ENCODE measurements at places on chromosomes 5 and 9.

- H3K4me3 ChIP-seq: peak within 1 kb of the TSS; percentile 75
- H3K36me3 ChIP-seq: no peaks in the 10 kb centered on the region
- peak; percentile 46 for DNase-seq
- no peaks in the 10 kb centered on the region for H3K27me3 ChIP-seq
- H3K27ac ChIP-seq: peak within 1 kb of the TSS; percentile 99
Observed at GRCh38 chr9:100426530-100427365, at the start of gene MSANTD3. Gene MSANTD3 (plus strand): TSS chr9:100427143. CDS start chr9:100441939, 14,796 bp downstream.

- H3K4me3 ChIP-seq: no peak overlapping the region
- H3K36me3 ChIP-seq: peaks cover 66% of the 10 kb centered on the region
- H3K27ac ChIP-seq: no peak overlapping the region
- no peaks in the 10 kb centered on the region for H3K4me1 ChIP-seq
- no peak for DNase-seq
Observed at GRCh38 chr5:157510682-157511081, 50.7 kb downstream of the NIPAL4 start.

DNA sequence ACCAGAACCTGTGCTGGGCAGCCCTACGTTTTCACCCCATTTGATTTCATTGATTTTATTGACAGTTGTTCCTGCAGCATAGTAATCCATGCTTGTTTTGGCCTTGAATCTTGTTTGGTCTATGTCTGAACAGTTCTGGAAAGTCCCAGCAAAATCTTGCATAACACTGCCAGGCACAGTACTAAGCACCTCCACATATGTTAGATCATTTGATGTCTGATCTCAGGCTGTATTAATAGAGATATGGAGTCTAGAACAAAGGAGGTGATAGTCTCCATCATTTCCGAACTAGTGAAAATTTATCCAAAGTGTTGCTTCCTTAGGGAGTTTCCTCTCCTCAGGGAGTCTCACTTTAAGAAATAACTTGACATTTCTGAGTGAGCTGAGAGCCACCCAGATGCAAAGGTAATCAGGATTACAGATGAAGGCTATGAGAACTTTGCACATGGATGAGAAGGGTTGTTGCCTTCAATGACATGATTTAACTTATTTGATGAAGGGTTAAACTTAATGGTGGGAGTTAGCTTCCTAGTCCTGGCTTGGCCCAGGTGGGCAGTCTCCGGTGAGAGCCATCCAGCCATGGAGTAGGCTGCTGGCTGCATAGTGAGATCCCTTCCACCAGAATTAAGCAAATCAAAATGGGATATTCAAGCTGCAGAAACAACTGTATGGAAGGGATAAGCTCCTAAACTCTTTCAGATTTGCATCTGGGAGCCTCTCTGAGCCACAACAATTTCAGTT lies 173.8 kb upstream of the MVB12B start:
- peaks cover 4% of the 10 kb centered on the region for H3K4me1 ChIP-seq
- H3K27ac ChIP-seq: no peak overlapping the region
- DNase-seq: no peak
- H3K4me3 ChIP-seq: no peak overlapping the region

GRCh38 chr9:136219276-136219675 lies 14.3 kb upstream of the LHX3 start:
- H3K27ac ChIP-seq: no peak overlapping the region
- DNase-seq: no peak
- H3K4me1 ChIP-seq: no peaks in the 10 kb centered on the region
- no peaks in the 10 kb centered on the region for H3K27me3 ChIP-seq

- H3K36me3 ChIP-seq: no peaks in the 10 kb centered on the region
- no peaks in the 10 kb centered on the region for H3K27me3 ChIP-seq
- no peak for DNase-seq
- H3K27ac ChIP-seq: no peak overlapping the region
- no peak overlapping the region for H3K4me3 ChIP-seq
Observed at GRCh38 chr9:14203356-14204056, 110.4 kb downstream of the NFIB start.

DNA sequence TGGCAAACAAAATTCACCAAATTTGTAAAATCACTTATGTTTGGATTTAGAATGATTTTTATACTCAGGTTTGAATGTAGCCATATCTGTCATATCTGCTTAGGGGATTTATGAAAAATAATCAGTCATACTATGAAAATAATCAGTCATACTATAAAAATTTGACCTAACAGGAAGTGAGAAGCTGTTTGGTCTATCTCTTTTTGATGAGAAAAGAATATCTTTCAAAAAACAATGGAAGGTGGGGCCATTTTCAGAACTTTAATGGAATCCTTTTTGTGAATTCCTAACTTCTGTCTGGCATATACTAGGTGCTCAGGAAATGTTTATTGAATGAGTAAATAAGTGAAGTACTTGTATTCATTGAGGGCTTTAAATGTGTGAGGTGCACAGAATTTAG lies 70.1 kb downstream of the CWC27 start:
- no peaks in the 10 kb centered on the region for H3K36me3 ChIP-seq
- DNase-seq: no peak
- H3K4me3 ChIP-seq: no peak overlapping the region
- no peak overlapping the region for H3K27ac ChIP-seq
- no peaks in the 10 kb centered on the region for H3K4me1 ChIP-seq
- H3K27me3 ChIP-seq: no peaks in the 10 kb centered on the region

- H3K27ac ChIP-seq: no peak overlapping the region
- no peaks in the 10 kb centered on the region for H3K27me3 ChIP-seq
- no peaks in the 10 kb centered on the region for H3K4me1 ChIP-seq
- DNase-seq: peak; percentile 21
- H3K36me3 ChIP-seq: no peaks in the 10 kb centered on the region
Observed at GRCh38 chr5:172616730-172617129, 24.3 kb upstream of the NEURL1B start.

- DNase-seq: no peak
- no peaks in the 10 kb centered on the region for H3K36me3 ChIP-seq
- no peak overlapping the region for H3K4me3 ChIP-seq
- no peaks in the 10 kb centered on the region for H3K4me1 ChIP-seq
Observed at GRCh38 chr9:24436761-24437160, 108.9 kb downstream of the IZUMO3 start.

- no peaks in the 10 kb centered on the region for H3K36me3 ChIP-seq
- H3K4me1 ChIP-seq: peaks cover 2% of the 10 kb centered on the region
- H3K27ac ChIP-seq: no peak overlapping the region
Observed at GRCh38 chr5:173618927-173619519, 2.6 kb upstream of the BOD1 start.

DNA sequence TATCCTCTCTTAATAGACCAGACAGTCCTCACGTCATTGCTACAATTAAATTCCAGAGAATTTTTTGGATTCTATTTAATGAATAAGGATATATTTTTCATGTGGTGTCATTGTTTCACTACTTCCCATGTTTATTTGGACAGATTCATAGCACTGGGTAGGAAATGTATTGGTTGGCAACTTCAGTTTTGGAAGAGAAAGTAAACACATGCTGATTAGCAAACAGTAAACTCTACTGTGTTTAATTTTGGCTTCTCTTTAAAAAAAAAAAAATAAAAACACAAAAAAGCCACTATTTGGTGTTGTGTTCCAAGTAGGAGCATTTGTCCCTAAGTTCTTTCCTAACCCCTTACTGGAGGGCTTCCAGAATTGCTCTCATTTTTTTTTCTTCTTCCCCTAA lies 77.3 kb downstream of the NFIB start:
- no peaks in the 10 kb centered on the region for H3K27me3 ChIP-seq
- H3K4me3 ChIP-seq: no peak overlapping the region
- H3K27ac ChIP-seq: no peak overlapping the region
- no peak for DNase-seq
- no peaks in the 10 kb centered on the region for H3K36me3 ChIP-seq

- no peaks in the 10 kb centered on the region for H3K36me3 ChIP-seq
- H3K27ac ChIP-seq: no peak overlapping the region
- H3K27me3 ChIP-seq: no peaks in the 10 kb centered on the region
- no peak overlapping the region for H3K4me3 ChIP-seq
- peak; percentile 37 for DNase-seq
Observed at GRCh38 chr9:123401879-123402513, 46.0 kb downstream of the CRB2 start.

DNA sequence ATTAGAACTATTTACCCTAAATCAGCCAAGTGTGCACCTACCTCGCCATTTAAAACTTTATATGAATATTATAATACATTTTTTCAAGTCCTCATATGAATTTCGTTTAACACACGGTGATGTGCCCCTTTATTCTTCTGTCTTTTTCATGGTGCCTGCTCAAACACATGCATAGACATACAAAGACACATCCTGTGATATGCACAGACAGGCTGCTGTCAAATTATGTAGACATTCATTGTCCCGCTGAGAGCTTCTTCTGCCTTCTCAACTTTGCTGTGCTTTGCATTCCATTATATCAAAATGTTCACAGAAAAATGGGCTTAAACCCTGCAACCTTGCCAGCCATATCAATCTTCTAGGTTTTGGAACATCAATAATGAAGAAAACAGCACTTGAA lies 193.8 kb downstream of the NTRK2 start:
- no peaks in the 10 kb centered on the region for H3K4me1 ChIP-seq
- no peak for DNase-seq
- no peaks in the 10 kb centered on the region for H3K27me3 ChIP-seq
- H3K36me3 ChIP-seq: no peaks in the 10 kb centered on the region

DNA sequence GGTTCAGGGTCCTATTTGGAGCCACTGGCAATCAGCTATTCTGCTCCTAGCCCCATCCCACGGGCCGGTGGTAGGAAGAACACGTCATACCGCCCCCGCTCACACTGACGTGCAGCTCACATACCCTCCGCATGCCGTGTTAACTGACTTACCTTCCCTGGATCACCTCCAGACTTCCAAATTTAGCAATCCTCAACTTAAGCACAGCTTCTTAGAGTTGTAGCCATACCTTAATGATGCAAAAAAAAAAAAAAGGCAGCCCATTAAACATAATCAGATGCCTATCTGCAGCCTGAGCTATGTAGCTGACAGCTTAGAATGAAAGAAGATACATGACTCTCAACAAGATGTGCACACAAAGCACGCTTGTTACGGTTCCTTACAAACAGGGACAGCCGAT lies 93.0 kb downstream of the IRX2 start:
- no peak overlapping the region for H3K27ac ChIP-seq
- no peak overlapping the region for H3K4me3 ChIP-seq
- no peaks in the 10 kb centered on the region for H3K27me3 ChIP-seq
- no peaks in the 10 kb centered on the region for H3K4me1 ChIP-seq
- H3K36me3 ChIP-seq: no peaks in the 10 kb centered on the region

DNA sequence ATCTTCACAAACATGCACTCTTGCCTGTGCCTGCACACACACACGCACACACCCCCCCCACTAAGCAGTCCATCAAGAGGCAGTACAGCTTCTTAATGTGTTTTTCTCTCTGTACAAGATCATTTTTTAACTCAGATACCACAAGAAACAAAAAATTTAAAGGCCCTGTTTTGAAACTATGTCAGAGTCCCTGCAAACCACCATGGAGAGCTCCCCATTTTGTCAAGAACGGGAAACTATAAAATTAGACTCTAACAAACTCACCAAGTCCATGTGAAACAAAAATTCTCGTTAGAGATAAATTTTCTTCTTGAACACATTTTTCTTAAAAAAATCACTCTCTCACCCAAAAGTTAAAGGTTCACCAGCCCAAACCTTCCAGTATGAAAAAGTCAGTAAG lies 86.3 kb downstream of the ELAVL2 start:
- H3K27me3 ChIP-seq: no peaks in the 10 kb centered on the region
- no peak overlapping the region for H3K4me3 ChIP-seq
- H3K36me3 ChIP-seq: no peaks in the 10 kb centered on the region
- no peak overlapping the region for H3K27ac ChIP-seq
- DNase-seq: no peak
